ENCODE measurements at places on chromosomes 2 and 18. TPM values are rescaled to one million over a fixed set of nuclear protein-coding genes. Genes with fewer than 3 reads are reported as not detected.

PARD3B gene
- 2.5 TPM for total RNA-seq

- H3K27me3 ChIP-seq, result no peaks in the 10 kb centered on the region
- no peaks in the 10 kb centered on the region for H3K36me3 ChIP-seq
- no peak overlapping the region for H3K27ac ChIP-seq
- no peaks in the 10 kb centered on the region for H3K4me1 ChIP-seq
- H3K4me3 ChIP-seq, result no peak overlapping the region
- no peak for DNase-seq
Measured at GRCh38 chr2:234076451-234076850, 25.9 kb downstream of the SPP2 start.

DNA sequence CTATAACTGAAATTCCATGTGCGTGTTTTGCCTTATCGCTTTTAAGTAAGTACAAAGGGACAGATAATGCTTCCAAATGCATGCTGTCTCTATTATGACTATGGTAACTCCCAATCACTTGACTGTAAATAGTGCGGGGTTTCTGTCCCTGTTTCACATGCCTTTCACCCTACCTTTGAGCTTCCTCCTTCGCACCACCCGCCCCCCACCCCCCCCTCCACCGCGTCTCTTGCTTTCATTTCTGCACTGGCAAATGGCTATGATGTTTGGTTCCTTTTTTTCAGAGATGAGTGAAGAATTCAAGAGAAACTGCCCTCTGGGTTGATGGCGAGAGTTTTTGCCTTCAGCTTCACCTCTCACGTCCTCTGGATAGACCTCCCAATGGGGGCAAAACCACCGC is 25.0 kb upstream of the SPP2 start:
- DNase-seq, result no peak
- H3K36me3 ChIP-seq, result no peaks in the 10 kb centered on the region
- H3K4me3 ChIP-seq, result no peak overlapping the region
- H3K27me3 ChIP-seq, result no peaks in the 10 kb centered on the region

DNA sequence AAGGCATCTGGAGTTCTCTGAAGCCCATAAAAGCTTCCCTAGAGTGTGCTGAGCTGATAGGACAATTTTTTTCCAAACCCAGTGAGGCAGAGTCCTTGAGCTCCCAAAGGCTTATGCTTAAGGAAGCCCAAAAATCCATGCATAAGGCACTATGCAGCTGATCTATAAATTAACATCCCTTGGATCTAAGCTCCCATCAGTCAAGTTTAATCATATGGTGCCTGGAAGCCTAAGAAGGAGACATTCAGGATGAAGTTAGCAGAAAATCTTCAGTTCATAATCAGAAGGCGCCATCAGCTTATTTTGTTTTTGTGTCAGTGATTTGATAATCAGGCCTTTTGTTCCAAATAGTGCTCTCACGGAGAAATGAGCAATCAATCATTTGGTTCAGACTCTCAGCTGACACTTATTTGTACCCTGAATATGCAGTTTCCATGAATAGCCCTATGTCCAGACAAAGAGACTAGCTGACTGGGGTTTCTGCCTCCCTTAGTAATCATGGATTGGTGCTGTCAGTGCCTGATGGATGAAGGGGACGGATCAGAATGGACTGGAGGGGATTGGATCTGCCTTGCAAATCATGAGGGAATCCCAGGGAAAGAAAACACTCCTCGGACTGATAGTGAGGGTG is 464.8 kb upstream of the RGPD4 start:
- peak overlapping the region; percentile 96 for H3K27ac ChIP-seq
- H3K4me3 ChIP-seq, result no peak overlapping the region
- no peak for DNase-seq
- peaks cover 6% of the 10 kb centered on the region for H3K4me1 ChIP-seq

GRCh38 chr2:204544961-204545860 is at the start of gene PARD3B:
Gene PARD3B (plus strand): TSS chr2:204545475. CDS start chr2:204546000, 525 bp downstream.
- peak within 1 kb of the TSS; percentile 77 for H3K4me3 ChIP-seq
- peak; percentile 86 for DNase-seq
- no peak within 1 kb of the TSS for H3K27ac ChIP-seq
- H3K27me3 ChIP-seq, result peaks cover 71% of the 10 kb centered on the region
- H3K36me3 ChIP-seq, result no peaks in the 10 kb centered on the region
- H3K4me1 ChIP-seq, result peaks cover 5% of the 10 kb centered on the region

CHRND gene
- total RNA-seq, result not detected

- no peaks in the 10 kb centered on the region for H3K36me3 ChIP-seq
- peaks cover 8% of the 10 kb centered on the region for H3K4me1 ChIP-seq
- DNase-seq, result no peak
- peak overlapping the region; percentile 72 for H3K4me3 ChIP-seq
- peaks cover 34% of the 10 kb centered on the region for H3K27me3 ChIP-seq
Measured at GRCh38 chr18:23619388-23619881, 33.1 kb upstream of the NPC1 start.

ITPRIPL1 gene
- 1.5 TPM for total RNA-seq

DNA sequence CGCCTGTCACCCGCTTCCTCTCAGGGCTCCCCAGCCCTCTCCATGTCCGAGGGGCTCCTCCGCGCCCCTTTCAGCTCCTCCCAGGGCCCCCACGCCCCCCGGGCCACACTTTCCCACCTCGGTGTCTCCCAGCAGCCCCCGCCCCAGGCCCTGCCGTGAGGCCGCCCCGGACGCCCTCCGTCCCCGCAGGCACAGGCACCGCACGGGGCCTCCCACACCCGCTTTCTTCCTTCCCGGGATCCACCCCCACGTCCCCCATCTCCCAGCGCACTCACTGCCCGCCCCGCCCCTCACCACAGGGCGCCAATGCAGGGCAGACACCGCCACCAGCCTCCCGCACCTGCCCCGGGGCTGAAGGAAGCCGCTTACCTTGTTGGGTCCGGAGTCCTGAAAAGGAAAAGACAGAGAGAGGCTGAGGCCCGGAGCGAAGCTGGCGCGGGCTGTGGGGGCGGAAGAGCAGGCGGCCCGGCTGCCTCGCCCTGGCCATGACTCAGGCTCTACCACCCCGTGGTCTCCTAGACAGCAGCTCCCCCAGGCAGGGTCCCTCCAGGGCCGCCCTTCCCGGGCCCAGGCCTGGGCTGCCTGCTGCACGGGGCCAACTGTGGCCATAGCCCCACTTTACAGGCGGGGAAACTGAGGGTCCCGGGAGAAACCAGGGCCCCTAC is 37.7 kb downstream of the KIF1A start:
- H3K4me3 ChIP-seq, result no peak overlapping the region
- no peaks in the 10 kb centered on the region for H3K36me3 ChIP-seq
- no peak for DNase-seq
- H3K27ac ChIP-seq, result no peak overlapping the region
- H3K27me3 ChIP-seq, result no peaks in the 10 kb centered on the region

- H3K36me3 ChIP-seq, result no peaks in the 10 kb centered on the region
- DNase-seq, result no peak
- H3K4me3 ChIP-seq, result no peak overlapping the region
- peaks cover 99% of the 10 kb centered on the region for H3K27me3 ChIP-seq
- peak overlapping the region; percentile 79 for H3K27ac ChIP-seq
Measured at GRCh38 chr2:144509001-144509878, 10.7 kb downstream of the ZEB2 start.

DNA sequence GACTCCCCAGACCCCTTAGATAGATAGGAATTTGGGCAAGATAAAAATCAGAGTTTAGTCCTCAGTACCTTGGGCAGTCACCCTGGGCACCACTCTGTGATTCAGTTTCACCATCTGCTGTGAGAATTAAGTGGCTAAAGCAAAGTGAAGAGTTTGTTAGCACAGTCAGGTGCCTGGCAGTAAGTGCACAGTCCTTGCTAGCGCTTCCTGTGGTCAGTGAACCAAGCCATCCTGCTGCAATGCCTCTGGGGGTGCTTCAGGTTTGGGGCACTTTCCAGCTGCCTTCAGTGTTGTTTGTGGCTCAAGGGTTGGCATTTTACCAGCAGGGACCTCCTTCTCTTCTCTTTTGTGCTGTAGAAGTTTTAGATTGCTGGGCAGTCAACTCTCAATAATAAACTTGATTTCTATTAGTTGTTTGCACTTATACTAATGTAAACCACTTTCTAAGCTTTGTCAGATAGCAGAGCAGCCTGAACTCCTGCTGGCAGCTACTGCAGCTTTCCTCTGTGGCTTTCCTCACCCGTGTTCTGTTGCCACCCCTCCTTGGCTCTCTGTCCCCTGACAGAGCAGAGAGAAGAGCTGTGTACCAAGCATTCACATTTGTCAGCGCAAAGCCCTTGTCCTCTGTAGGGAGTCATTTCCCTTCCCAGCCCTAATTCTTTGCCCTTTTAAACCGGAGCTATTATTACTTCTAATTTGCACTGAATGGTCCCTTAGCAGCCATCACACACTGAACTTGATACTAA is 48.4 kb upstream of the RMP24 start:
- H3K4me1 ChIP-seq, result peaks cover 8% of the 10 kb centered on the region
- DNase-seq, result peak; percentile 36
- no peak overlapping the region for H3K27ac ChIP-seq

GRCh38 chr2:176508984-176509740 is 239.9 kb downstream of the MTX2 start:
- no peaks in the 10 kb centered on the region for H3K36me3 ChIP-seq
- H3K27me3 ChIP-seq, result no peaks in the 10 kb centered on the region
- no peak for DNase-seq
- H3K27ac ChIP-seq, result no peak overlapping the region
- H3K4me3 ChIP-seq, result no peak overlapping the region

NEB gene
- total RNA-seq, result 4.4 TPM

MARCHF4 gene
- 1.0 TPM for total RNA-seq

- no peaks in the 10 kb centered on the region for H3K4me1 ChIP-seq
- no peak overlapping the region for H3K27ac ChIP-seq
- no peak for DNase-seq
- no peak overlapping the region for H3K4me3 ChIP-seq
Measured at GRCh38 chr2:134246154-134246874, 7.6 kb upstream of the MGAT5 start.

DNA sequence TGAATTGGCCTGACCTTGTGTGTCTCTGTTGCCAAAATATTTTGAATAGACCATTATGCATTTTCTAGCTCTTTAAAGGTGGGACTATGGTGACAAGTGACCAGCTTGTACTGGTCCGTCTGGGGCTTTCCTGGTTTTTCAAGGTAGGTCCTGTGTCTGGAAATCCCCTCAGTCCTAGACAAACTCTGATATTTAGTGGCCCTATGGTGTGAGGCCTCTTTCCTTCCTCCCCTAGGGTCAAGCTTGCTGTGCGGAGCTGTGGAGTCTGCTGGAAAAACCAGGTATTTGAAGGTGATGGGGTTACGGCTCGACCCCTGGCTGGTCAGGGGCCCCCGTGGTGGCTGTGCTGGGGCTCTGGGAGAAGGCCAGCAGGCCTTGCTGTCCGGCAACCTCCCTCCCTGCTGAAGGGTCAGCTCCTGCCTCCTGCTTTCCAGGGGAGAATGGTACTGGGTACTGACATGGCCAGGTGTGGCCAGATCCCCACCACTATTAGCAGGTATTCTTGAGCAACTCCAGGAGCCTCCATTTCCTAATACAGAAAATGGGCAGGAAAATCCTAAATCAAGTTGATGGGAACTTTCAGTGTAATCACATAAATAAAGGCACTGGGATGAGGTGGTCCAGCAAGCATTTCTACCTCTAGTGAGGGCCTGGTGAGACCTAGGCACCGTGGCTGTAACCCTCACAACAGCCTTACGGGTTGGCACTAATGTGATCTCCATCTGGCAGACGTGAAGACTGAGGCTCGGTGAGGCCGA is 86.2 kb upstream of the HS6ST1 start:
- no peaks in the 10 kb centered on the region for H3K27me3 ChIP-seq
- H3K4me3 ChIP-seq, result no peak overlapping the region
- peaks cover 11% of the 10 kb centered on the region for H3K4me1 ChIP-seq
- no peaks in the 10 kb centered on the region for H3K36me3 ChIP-seq
- no peak overlapping the region for H3K27ac ChIP-seq
- peak; percentile 16 for DNase-seq

DNA sequence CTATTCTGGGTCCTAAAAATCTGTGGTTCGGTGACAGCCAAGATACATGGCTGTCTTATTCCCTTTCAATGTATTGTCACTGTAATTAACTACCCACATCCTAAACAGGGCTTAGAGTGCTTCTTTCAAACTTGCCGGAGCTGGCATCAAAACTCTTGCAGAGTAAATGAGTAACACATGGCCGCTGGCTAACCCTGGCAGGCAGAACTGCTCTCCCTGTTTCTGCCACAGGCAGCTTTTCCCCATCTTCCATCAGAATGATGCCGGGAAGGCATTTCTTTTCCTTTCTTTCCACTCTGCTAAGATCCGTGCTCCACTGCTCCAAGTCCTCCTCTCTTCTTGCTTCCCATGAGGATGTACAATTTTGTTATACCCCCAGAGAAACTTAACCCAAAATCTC is 54.8 kb upstream of the PTPRM start:
- no peak overlapping the region for H3K27ac ChIP-seq
- no peak overlapping the region for H3K4me3 ChIP-seq

DNA sequence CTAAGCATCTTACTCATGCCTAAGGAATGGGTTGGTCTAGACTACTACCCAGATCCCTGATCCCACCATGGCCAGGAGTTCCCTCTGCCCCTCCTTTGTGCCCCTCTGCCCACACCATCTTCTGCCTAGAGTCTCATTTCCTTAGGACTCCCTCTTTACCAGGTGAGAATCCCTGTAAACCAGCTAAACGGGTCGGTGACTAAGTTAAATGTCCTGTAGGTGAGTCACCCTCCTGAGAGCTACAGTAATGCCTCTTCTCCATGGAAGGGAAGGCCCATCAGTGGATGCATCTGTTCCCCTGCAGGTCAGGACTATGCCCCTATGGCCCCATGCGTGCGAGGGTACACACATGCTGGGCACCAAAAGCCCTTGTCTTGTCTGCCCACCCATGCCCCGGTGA is 25.4 kb downstream of the PTGR3 start:
- no peak overlapping the region for H3K27ac ChIP-seq
- no peaks in the 10 kb centered on the region for H3K36me3 ChIP-seq
- no peak overlapping the region for H3K4me3 ChIP-seq
- H3K4me1 ChIP-seq, result no peaks in the 10 kb centered on the region

DNA sequence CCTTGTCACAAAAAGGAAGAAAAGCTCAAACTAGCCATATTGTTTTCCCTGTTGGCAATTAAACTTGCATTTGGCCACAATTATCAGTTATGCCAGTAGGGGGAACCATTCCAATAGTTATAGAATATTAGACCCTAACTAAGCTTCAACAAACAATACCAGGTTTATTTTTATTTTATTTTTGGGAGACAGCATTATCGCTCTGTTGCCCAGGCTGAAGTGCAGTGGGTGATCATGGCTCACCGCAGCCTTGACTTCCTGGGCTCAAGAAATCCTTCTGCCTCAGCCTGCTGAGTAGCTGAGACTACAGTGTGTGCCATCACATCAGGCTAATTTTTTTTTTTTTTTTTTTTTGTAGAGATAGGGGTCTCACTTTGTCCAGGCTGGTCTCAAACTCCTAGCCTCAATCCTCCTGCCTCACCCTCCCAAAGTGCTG is 102.1 kb downstream of the ATAD2B start:
- no peaks in the 10 kb centered on the region for H3K27me3 ChIP-seq
- H3K36me3 ChIP-seq, result peaks cover 19% of the 10 kb centered on the region
- no peaks in the 10 kb centered on the region for H3K4me1 ChIP-seq
- no peak overlapping the region for H3K4me3 ChIP-seq
- no peak overlapping the region for H3K27ac ChIP-seq

DNA sequence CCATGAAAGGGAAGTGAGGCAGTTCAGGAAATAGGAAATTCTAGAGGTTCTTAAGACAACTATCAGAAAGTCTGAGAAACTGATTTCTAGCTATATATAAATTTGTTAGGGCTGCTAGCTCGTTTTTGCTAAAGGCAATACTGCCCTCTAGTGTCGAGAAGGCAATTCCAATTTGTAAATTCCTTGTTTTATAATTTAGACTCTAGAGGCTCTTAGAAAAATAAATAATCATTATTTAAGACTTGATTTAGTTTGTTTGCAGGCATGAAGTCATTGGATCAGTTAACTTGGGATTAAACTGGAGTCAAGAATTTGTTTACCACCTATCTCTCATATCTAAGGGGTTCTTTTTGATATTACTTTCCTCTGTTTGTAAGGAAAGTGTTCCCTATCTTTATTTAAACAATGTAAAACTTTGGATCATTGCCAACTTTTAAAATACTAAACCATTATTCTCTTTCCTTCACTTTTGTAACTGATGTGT is 66.2 kb downstream of the ACVR2A start:
- no peak overlapping the region for H3K4me3 ChIP-seq
- no peak overlapping the region for H3K27ac ChIP-seq
- no peaks in the 10 kb centered on the region for H3K27me3 ChIP-seq
- peaks cover 35% of the 10 kb centered on the region for H3K36me3 ChIP-seq

Data from endodermal cell (in vitro differentiated cells).